ENCODE measurements at places on chromosomes 3 and 15.

GRCh38 chr3:106425026-106425425, 556.2 kb upstream of the CBLB start:
- no peak for DNase-seq

DNA sequence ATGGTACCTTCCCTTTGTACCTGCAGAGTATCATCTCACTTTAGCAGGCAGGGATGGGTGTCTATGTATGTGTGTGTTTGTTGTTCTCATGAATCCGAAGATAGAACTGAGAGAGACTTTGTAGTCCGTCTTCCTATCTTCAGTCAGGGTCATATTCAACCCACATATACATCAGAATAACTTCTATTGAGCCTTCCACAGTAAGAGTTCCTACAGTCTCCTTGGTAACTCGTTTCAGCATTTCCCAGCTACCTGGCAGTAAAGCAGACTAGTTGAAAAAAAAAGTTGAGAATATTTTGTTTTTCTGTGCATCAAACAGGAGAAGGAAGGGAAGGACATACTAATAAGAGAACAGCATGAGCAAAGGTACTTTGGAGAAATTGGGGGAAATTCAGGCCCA, 106.8 kb downstream of the VPS8 start:
- DNase-seq = no peak

GRCh38 chr3:151410891-151411559, 26.5 kb upstream of the P2RY12 start:
- DNase-seq = no peak

DNA sequence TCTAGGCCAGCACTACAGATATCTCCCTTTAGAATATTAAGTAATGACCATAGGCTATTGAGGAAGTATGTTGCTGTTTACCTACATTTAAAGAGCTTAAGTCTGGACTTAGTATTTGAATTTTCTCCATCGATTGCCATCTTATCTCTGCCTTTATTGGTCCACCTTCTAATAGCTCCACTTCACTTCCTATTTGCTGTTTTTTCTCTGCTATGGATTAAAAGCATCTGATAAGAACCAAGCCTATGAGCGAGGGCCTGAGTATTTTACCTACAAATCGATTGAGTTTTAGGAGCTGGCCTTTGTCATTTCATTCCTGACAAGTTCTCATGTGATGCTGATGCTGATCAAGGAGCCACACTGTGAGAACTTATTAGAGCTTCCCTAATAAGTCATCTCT, 52.6 kb upstream of the AKAP13 start:
- DNase-seq = peak; percentile 65

DNA sequence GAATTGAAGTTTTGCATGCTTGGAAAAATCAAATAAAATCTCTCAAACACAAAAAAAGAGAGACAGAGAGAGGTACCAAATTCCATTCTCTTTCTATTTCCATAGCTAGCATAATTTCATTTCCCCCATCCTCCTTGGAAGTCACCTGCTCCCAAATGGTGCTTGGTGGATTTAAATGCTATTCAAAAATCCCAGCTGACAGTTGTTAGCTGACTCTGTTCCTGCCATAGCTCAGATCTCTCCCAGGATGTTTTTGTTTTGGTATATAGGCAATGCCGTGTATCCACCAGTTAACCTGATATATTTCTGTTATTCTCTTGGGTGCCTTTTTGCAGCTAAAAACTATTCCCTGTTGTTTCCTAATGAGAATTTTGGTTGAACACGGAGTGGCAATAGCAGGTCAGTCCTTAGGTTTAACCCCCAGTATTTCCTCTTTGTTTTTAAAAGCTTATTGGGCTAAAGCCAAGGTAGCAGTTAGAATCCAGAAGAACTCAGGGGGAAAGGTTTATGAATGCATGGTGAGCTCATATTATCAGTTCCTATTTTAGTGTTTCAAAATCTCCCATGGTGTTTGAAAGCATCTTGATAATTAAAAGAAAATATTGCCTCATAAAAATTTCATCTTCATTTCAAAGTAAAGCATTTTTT, 240.0 kb upstream of the GBE1 start:
- no peak for DNase-seq

GRCh38 chr3:59049671-59050331, at the start of gene CFAP20DC:
Gene CFAP20DC, minus strand, starts transcription at chr3:59050025. Its CDS starts 394 bp downstream, at chr3:59049631.
- peak; percentile 89 for DNase-seq

DNA sequence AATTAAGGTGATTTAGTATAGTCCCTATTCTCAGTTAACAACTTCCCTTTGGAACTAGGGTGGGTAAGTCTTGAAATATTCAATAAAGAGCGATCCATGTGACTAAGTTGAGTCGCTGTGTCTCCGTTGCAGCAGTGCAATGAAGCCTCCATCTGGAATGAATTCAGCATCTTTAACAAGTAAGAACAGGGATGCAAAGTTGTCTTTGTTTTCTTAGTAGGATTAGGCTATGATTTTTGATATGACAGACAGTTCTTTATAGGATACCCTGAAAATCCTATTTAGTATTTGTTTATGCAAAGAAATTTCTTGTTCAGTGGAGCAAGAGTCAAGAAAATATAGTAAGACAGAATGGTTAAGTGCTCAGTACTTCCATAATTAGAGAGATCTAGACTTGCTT, 52.7 kb downstream of the RBMS3 start:
- DNase-seq = no peak
